ENCODE measurements at places on chromosomes 7 and 10. TPM values are rescaled to one million over a fixed set of nuclear protein-coding genes. Genes with fewer than 3 reads are reported as not detected.
A peak's percentile ranks its signal among the peaks of the same experiment; 100 is the strongest.

GRCh38 chr7:155953781-155954549 is 141.7 kb upstream of the SHH start:
- no peak for DNase-seq

DNA sequence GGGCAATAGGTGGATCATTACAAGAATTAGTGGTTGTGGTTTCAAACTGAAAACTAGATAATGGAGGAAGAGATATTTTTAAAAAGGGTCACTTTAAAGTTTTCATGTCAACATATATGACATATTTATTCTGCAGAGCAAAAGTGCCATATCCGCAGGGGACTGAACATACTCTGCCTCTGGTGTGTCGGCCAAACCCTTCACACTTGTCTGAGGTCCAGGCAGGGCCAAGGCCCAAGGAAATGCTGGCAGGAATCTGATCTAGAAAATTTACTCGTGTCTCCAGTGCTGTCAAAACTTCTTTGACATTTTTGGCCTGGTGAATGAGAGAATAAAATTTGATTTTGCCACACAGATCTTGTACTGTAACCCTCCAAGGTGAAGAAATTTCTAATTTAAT is 562.3 kb downstream of the CCSER2 start:
- no peak for DNase-seq

DNA sequence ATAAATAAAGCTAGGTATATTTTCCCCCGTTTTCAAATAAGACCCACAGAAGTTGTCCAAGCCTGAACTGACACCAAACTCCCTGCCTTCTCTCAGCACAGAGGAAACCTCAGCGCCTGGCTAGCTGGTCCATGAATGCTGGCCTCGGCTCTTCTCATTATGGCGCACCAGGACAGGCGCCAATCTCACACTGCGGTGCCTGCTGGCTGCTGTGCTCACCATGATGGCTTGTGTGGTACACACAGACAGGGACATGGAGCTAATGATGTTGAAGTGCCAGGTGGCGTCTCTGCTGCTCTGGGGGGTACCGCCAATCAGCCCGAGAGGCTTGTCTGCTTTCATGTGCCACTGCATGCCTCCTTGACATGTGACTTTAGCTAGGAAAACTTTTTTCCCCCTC is 43.2 kb upstream of the USP6NL start:
- DNase-seq = no peak

DNA sequence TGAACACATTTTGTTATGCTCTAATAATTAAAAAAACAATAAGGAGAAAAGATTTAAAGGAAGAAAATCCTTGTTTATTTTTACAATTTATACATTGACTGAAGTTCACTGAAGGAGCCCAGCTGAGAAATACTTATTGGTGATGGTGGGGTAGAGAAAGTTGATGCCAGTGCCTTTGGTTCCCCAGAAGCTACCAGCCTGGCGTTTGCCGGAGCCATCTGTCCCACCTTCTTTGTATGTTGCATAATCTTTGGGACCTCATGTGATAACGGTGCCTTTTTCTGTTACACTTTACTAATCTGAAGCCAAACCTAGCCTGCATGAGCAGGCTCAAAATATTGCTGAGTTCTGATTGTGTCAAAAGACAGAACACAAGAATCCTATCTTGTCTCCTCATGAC is 22.7 kb downstream of the ZNF365 start:
- DNase-seq = no peak

GRCh38 chr7:46218461-46219200 is 297.6 kb upstream of the IGFBP3 start:
- DNase-seq = no peak

The BTBD16 gene
- 0.14 TPM for total RNA-seq

The NYAP1 gene
- 1.4 TPM for total RNA-seq

The IQCE gene
- total RNA-seq = 14.6 TPM

DNA sequence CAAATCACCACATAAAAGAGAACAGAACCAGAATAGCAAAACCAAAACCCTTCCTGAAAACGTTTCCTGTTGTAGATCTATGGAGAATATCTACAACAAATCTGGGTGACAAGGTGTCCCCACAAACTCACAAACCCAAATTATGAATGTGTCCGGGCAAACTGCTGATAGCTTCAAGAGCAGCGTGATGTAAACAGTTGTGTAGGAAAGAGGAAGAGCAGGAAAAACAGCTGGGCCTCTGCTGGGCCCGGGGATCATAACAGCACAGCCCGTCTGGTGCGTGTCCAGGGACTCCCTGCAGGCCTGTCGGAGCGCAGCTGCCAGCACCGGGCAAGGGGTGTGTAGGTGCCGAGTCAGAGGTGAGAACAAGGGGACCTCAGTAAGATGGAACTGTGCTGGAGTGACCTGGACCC is 53.7 kb downstream of the KCNH2 start:
- DNase-seq = peak; percentile 63

The C10orf143 gene
- 3.2 TPM for total RNA-seq

DNA sequence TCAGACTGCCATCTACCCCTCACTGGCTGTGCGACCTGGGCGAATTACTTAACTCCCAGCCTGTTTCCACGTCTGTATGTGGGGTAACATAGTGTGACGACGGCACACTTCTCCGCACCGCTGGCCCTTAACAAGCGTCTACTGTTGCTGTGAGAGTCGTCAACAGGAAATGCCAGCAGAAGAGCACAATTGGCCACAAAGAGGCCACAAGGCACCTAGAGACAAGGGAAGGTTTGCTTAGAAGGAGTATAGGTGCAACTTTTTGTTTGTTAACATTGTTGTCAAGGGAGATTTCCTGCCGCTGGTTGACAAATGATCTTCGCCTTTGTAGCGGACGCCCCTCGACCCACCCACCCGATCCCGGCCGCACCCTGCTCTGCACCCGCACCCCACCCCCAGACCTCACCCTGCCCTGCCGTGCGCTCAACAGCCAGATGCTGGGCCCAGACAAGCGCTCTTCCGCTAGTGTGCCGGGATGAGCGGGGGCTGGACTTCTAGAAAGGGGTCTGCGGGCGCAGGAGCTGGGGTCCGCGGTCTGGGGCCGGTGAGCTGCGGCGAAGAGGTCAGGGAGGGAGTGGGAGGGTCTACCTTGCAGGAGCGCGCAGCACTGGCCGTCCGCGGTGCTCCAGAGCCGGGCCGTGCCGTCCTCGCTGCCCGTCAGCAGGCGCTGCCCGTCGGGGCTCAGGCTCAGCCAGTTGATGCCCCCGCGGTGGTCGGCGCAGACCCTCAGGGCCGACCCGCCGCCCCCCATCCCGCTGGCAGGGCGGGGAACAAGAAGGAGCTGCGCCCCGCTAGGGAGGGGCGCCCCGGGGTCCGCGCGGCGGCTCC is 785 bp downstream of the WDR86 start:
- DNase-seq = no peak

The IRF5 gene
- total RNA-seq = 5.8 TPM

The LLCFC1 gene
- total RNA-seq = not detected

DNA sequence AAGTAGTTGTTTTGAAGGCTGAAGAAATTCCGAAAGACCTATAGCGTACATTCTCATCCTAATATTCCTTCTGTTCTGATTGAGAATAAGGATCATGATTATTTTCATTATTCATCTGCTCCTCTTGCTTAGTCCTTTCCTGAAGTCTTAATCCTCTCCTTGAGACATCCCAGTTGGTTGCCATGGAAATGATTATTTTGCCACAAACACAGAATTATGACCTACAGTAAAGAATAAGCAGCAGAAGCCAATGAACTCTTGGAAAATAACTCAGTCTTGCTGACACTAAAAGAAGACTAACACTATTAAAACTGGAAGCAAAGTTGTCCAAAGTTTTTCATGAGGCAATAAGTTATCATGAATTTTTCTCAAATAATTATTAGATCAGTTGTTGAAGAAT is 47.8 kb upstream of the JAZF1 start:
- DNase-seq = no peak

GRCh38 chr10:76396134-76396533 is 964.7 kb downstream of the LRMDA start:
- no peak for DNase-seq

DNA sequence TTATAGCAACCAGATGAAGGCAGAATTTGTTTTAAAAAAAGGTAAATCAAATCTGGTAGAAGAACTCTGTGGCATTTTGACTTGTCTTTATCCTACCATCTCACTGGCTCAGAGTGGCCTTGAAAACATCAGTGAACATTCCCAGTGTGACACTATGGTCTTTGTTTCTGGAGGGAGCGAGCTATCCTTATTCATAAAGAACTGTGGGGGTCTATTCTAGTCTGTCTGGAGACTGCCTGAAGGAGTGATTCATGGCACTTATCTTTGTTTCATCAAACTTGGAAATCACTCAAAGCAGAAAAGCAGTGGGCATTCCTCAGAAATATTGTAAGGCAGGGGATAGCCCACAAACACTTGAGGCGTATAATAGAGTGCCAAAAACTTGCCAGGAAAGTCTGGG is 719.1 kb downstream of the PCDH15 start:
- no peak for DNase-seq

- DNase-seq = no peak
These were observed 143.8 kb downstream of the TPST1 start for GRCh38 chr7:66348959-66349358.
